ENCODE measurements at places on chromosomes 6 and 20. TPM values are rescaled to one million over a fixed set of nuclear protein-coding genes. Genes with fewer than 3 reads are reported as not detected.
A peak's percentile ranks its signal among the peaks of the same experiment; 100 is the strongest.

GRCh38 chr6:21610341-21610740 is 16.8 kb downstream of the SOX4 start:
- DNase-seq, result no peak
- no peaks in the 10 kb centered on the region for H3K4me1 ChIP-seq
- H3K27me3 ChIP-seq, result peaks cover 5% of the 10 kb centered on the region
- H3K36me3 ChIP-seq, result no peaks in the 10 kb centered on the region

DPPA5 gene
- not detected for total RNA-seq

- H3K4me3 ChIP-seq, result no peak overlapping the region
- H3K27me3 ChIP-seq, result peaks cover 13% of the 10 kb centered on the region
- no peaks in the 10 kb centered on the region for H3K36me3 ChIP-seq
- no peak for DNase-seq
- no peaks in the 10 kb centered on the region for H3K4me1 ChIP-seq
- H3K27ac ChIP-seq, result no peak overlapping the region
Observed at GRCh38 chr20:986733-987355, 15.3 kb downstream of the RSPO4 start.

GRCh38 chr6:89284963-89285735 is 29.9 kb downstream of the GABRR2 start:
- no peak overlapping the region for H3K4me3 ChIP-seq
- no peak overlapping the region for H3K27ac ChIP-seq
- peaks cover 5% of the 10 kb centered on the region for H3K4me1 ChIP-seq
- no peaks in the 10 kb centered on the region for H3K27me3 ChIP-seq
- no peaks in the 10 kb centered on the region for H3K36me3 ChIP-seq
- DNase-seq, result no peak

- H3K4me1 ChIP-seq, result no peaks in the 10 kb centered on the region
- DNase-seq, result no peak
- no peaks in the 10 kb centered on the region for H3K36me3 ChIP-seq
- no peaks in the 10 kb centered on the region for H3K27me3 ChIP-seq
- no peak overlapping the region for H3K27ac ChIP-seq
Observed at GRCh38 chr20:6228302-6228843, 105.5 kb upstream of the FERMT1 start.

GSTA4 gene
- 38.7 TPM for total RNA-seq

C20orf202 gene
- total RNA-seq, result not detected

GRCh38 chr20:36461600-36462439 is 79.5 kb upstream of the MYL9 start:
- peaks cover 57% of the 10 kb centered on the region for H3K4me1 ChIP-seq
- H3K27ac ChIP-seq, result peak overlapping the region; percentile 90

DNA sequence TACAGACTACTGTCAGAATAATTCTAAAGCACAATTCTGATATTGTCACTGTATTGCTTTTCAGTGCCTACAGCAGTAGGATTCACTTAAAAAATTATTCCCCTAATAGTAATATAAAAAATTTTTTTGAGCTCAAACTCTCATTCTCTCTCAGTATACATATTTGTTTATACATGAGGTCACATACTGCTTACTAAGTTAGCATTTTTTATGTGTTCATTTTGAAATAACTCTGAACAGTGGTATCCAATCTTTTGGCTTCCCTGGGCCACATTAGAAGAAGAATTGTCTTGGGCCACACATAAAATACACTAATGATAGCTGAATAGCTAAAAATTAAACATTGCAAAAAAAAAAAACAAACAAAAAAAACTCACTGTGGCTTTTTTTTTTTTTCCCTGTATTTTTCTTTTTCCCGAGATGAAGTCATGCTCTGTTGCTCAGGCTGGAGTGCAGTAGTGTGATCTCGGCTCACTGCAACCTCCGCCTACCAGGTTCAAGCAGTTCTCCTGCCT is 38.6 kb downstream of the ASXL1 start:
- H3K27me3 ChIP-seq, result no peaks in the 10 kb centered on the region
- no peak overlapping the region for H3K27ac ChIP-seq
- no peak overlapping the region for H3K4me3 ChIP-seq
- DNase-seq, result no peak
- peaks cover 33% of the 10 kb centered on the region for H3K36me3 ChIP-seq

DNA sequence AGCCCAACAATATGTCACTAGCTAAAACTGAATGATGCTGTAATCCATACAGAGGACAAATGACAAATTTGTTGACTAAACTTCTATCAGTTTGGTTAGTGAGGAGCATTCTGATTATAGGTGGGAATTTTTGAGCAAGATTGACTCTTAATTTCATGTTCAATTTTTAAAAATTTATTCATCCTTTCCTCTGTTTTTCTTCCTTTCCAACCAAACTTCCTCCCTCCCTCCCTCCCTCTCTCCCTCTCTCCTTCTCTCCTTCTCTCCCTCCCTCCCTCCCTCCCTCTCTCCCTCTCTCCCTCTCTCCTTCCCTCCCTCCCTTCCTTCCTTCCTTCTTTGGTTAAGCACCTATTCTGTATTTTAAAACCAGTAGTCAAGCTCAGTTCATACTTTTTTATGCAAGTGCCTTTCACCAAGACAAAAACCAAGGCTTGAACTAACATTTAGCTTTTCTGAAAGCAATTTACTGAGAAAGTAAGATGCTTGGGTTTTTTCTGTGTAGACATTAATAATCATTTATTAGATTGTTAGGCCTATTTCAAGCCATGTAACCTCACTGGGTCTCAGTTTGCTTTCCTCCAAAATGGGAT is 112.3 kb downstream of the TSHZ2 start:
- no peak overlapping the region for H3K4me3 ChIP-seq
- H3K36me3 ChIP-seq, result peaks cover 16% of the 10 kb centered on the region
- no peak overlapping the region for H3K27ac ChIP-seq

GTPBP2 gene
- 73.0 TPM for total RNA-seq

ARID1B gene
- 73.6 TPM for total RNA-seq

- H3K27me3 ChIP-seq, result no peaks in the 10 kb centered on the region
- DNase-seq, result no peak
- H3K27ac ChIP-seq, result no peak overlapping the region
Observed at GRCh38 chr6:164692772-164693510, 616.5 kb downstream of the C6orf118 start.

PAQR8 gene
- total RNA-seq, result 2.5 TPM

- no peak overlapping the region for H3K27ac ChIP-seq
- no peak overlapping the region for H3K4me3 ChIP-seq
- DNase-seq, result no peak
- no peaks in the 10 kb centered on the region for H3K27me3 ChIP-seq
- no peaks in the 10 kb centered on the region for H3K36me3 ChIP-seq
- peaks cover 10% of the 10 kb centered on the region for H3K4me1 ChIP-seq
Observed at GRCh38 chr6:25447570-25447929, 168.4 kb downstream of the CARMIL1 start.

RUNX2 gene
- total RNA-seq, result 12.7 TPM

- H3K4me1 ChIP-seq, result no peaks in the 10 kb centered on the region
- DNase-seq, result no peak
- H3K4me3 ChIP-seq, result no peak overlapping the region
Observed at GRCh38 chr20:13029687-13030375, 21.1 kb downstream of the SPTLC3 start.

DNA sequence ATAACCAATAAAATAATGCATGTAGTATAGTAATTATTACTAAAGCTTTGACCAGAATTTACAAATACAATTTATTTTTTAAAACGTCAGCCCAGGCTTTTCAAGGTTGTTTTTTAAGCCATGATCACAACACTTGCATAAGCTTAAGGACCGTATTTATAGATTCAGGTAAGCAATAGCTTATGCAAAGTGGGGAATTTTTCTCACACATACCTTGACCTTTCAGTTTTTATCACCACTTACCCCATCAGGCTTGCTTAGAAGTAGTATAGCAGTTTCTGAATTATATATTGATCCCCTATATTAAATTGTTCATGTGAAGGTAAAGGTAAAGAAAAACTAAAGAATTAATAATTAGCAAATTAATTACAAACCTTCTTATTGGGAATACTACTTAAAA is 232.3 kb upstream of the FKBP1C start:
- H3K4me3 ChIP-seq, result no peak overlapping the region
- no peak for DNase-seq
- no peaks in the 10 kb centered on the region for H3K4me1 ChIP-seq
- H3K27ac ChIP-seq, result no peak overlapping the region
- H3K36me3 ChIP-seq, result no peaks in the 10 kb centered on the region
